Kidney (tissue), 22 donors: ENCODE measurements at places on chromosomes 1 and 21.

GRCh38 chr21:14593230-14593629 is 47.1 kb upstream of the SAMSN1 start:
- H3K27me3 ChIP-seq = no peaks in the 10 kb centered on the region
- no peaks in the 10 kb centered on the region for H3K4me1 ChIP-seq
- no peak for DNase-seq
- H3K36me3 ChIP-seq = no peaks in the 10 kb centered on the region
- H3K27ac ChIP-seq = no peak overlapping the region

DNA sequence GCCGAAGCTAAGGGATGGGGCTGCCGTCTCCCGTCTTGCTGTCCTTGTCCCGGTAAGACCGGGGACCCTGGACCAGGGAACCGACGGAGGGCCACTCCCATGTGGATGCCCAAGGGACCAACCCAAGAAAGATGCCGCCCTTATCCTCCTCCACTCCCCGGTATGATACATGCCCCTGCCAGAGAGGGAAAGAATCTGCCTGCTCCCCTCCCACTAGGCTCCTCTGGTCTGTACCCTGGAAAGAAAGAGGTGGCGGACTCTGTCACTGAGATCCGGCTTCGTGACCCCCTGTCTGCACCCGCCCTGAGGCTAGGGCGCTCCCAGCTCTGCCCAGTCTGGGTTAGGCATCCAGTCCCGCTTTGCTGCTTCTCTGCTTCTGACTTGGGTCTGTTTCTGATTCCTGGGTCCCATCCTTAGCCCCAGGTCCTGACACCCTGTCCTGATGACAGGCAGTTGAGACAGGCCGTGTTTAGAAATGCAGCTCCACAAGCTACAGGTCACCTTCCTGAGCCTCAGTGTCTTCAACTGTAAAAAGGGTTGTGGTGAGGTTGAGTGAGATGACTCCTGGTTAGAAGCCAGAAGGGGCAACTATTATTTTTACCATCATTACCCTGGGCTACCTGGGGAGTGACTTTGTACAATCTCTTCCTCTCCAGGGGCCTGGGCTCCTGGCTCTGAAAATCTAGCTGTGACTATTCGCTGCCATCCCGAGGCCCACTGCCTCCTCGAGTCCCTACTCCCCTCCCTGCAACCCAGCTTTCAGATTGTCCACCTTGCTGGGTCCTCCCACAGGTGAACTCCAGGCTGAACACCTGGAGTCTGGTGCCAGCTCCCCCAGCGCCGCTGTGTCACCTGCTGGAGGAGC is 3.7 kb downstream of the MATN1 start:
- H3K27ac ChIP-seq = no peak overlapping the region
- H3K36me3 ChIP-seq = no peaks in the 10 kb centered on the region
- DNase-seq = no peak
- H3K27me3 ChIP-seq = no peaks in the 10 kb centered on the region

DNA sequence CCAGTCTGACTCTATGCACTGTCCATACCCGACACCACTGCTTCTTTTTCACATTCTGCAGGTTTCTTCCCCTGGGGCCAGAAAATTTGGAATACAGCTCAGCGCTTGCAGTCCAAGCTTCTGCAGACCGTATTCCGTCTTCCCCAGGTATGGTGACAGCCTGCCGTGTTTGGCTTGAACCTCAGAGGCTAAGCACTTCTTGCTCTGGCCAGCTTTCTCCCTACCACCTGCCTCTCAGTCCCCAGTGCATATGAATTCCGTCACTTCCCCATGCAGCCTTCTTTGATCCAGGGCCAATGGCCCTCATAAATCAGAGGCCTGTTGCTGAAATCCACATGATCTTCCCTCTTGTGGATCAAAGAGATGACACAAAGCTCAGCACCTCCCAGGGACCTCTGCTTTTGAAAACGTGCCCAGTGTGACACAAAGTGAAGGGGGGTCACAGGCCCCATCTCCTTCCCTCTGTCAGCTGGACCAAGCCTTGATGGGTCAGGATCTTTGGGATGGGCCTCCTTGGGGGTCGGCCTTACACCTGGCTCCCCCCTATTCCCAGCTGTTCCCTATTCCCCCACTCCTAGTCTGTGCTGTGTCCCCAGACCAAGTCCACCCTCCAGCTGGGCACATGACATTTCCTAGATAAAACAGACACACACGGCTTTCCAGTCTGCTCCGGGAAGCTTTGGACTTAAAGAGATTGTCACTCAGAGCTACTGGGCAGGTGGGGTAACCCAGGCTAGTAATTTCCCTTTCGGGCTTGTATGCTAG is 66.6 kb downstream of the HMGB4 start:
- H3K36me3 ChIP-seq = no peaks in the 10 kb centered on the region
- H3K4me1 ChIP-seq = no peaks in the 10 kb centered on the region
- no peak for DNase-seq

- no peak for DNase-seq
- no peaks in the 10 kb centered on the region for H3K27me3 ChIP-seq
- H3K4me3 ChIP-seq = no peak overlapping the region
Measured at GRCh38 chr1:42414551-42415496, 34.2 kb downstream of the RIMKLA start.

GRCh38 chr1:185284116-185284515 is 32.9 kb downstream of the IVNS1ABP start:
- H3K4me3 ChIP-seq = no peak overlapping the region
- no peaks in the 10 kb centered on the region for H3K27me3 ChIP-seq

GRCh38 chr1:54376430-54377039 is 29.7 kb downstream of the SSBP3 start:
- no peak overlapping the region for H3K4me3 ChIP-seq
- no peak for DNase-seq
- H3K27ac ChIP-seq = no peak overlapping the region
- no peaks in the 10 kb centered on the region for H3K27me3 ChIP-seq

DNA sequence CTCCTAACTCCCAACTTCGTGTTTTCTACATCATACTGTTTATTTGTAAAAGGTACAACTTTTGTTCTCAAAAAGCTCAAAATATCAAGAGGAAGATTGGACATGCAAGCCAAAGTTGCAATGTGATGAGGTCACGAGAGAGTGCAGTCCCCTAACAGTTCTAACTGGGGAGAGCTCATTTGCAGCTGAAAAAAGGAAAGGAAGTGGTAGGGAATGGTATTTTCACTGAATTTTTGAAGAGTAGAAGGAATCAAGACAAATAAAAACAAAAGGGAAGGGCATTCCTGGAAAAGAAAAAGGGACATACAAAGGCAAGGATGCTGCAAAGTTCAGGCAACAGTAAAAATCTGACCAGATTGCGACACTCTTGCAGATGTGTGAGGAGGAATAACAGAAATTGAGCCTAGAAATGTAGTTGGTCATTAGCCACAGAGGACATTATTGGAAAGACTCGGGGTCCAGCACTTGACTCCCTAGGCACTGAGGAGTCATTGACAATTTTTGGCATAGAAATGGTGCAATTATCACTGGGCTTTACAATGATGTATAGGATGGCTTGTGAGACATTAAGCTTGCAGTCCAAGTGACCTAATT is 67.9 kb downstream of the TBX15 start:
- no peaks in the 10 kb centered on the region for H3K27me3 ChIP-seq
- no peaks in the 10 kb centered on the region for H3K36me3 ChIP-seq
- H3K27ac ChIP-seq = no peak overlapping the region
- DNase-seq = no peak

GRCh38 chr1:212179394-212180076 is 105.7 kb upstream of the PPP2R5A start:
- no peaks in the 10 kb centered on the region for H3K27me3 ChIP-seq
- no peaks in the 10 kb centered on the region for H3K36me3 ChIP-seq
- DNase-seq = no peak

DNA sequence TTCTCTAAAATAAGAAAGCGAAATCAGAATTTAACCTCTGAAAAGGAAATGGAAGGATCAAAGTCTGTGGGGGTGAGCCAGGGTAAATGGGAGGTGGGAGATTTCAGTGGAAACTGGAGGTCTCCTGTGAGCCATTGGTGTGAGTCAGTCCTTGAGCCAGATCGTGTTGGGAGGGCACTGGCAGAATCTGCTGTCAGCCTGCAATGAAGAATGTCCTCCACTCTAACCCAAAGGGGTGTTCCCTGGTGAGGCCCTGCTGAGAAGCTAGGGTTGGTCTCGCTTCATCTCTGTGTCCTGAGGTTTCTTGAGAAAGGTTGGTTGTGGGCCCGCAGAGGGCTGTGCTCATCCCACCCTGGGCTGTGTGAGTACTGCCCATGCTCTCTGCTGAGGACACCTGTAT is 2.4 kb downstream of the QSOX1 start:
- peaks cover 11% of the 10 kb centered on the region for H3K4me1 ChIP-seq
- no peak for DNase-seq
- H3K27ac ChIP-seq = no peak overlapping the region
- H3K27me3 ChIP-seq = no peaks in the 10 kb centered on the region
- no peaks in the 10 kb centered on the region for H3K36me3 ChIP-seq

DNA sequence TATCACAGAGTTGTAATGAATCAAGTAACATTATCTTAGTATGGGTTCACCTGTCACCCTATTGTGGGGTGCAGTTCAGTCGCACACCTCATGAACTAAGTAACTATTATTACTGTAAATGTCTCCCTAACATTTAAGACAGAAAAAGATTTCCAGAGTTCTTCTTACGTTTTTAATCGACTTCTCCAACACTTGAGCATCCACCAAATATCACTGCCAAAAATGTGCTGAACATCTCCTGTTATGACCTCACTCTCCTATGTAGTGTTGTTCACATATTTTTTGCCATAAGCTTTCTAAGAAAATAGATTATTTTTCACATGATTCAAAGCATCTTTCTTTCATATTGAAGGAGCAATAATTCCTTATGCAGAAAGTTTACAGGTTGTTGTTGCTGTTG is 1.3 kb downstream of the TTLL7 start:
- no peak for DNase-seq
- H3K4me3 ChIP-seq = no peak overlapping the region
- peaks cover 5% of the 10 kb centered on the region for H3K27me3 ChIP-seq
- no peak overlapping the region for H3K27ac ChIP-seq
- no peaks in the 10 kb centered on the region for H3K36me3 ChIP-seq

GRCh38 chr1:1175221-1176062 is 1.8 kb downstream of the TTLL10 start:
- H3K27me3 ChIP-seq = peaks cover 2% of the 10 kb centered on the region
- H3K27ac ChIP-seq = no peak overlapping the region
- no peaks in the 10 kb centered on the region for H3K4me1 ChIP-seq
- no peak overlapping the region for H3K4me3 ChIP-seq
- H3K36me3 ChIP-seq = no peaks in the 10 kb centered on the region
- DNase-seq = no peak

DNA sequence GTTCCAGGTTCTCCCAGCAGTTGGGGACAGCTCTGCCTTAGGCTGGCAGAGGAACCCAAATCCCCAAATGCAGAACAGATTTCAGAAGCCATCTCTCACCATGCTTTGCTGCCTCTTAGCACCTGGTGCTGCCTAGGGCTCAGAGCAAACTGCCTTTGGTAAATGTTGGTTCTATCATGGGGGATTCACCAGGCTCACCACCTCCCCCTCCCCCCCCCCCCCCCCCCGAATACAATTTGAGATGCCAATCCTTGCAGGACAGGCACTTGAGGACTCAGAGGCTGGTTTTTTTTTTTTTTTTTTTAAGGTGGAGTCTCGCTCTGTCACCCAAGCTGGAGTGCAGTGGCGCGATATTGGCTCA is 447 bp upstream of the PAQR6 start:
- H3K27ac ChIP-seq = no peak overlapping the region
- H3K27me3 ChIP-seq = no peaks in the 10 kb centered on the region
- no peak overlapping the region for H3K4me3 ChIP-seq
- peaks cover 4% of the 10 kb centered on the region for H3K36me3 ChIP-seq
- no peak for DNase-seq

DNA sequence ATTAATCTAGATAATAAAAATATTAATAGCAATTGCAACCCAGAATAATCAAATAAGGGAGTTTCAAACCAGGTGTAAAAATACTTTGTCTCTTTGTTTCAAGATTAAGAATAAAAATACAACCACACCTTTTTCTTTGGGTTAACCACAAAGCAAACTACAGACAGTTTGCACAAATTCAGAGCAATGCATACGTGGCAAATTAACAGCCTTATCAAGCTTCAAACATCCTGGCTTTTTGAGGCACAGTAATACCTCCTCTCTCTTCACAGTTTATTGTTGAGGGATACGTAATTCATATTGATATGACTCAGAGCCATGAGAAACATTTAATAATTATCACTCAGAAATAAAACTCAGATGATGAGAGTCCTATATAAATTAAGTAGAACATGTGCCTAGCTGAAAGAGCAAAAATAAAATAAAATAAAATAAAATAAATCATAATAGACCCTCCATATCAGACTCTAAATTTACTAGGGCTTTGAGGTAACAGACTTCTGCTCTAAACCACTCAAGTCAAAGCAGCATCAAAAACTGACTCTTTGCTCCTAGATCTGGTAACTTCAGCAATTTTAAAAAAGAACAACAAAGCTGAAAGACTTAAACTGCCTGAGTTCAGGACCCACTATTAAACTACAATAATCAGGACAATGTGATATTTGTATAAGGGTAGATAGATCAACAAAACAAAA is 11.4 kb downstream of the EDEM3 start:
- H3K4me3 ChIP-seq = no peak overlapping the region
- peaks cover 11% of the 10 kb centered on the region for H3K4me1 ChIP-seq
- no peaks in the 10 kb centered on the region for H3K36me3 ChIP-seq

- no peaks in the 10 kb centered on the region for H3K27me3 ChIP-seq
- no peak for DNase-seq
- H3K4me3 ChIP-seq = no peak overlapping the region
- no peak overlapping the region for H3K27ac ChIP-seq
- no peaks in the 10 kb centered on the region for H3K4me1 ChIP-seq
Measured at GRCh38 chr1:201454608-201455007, 14.4 kb downstream of the PHLDA3 start.

- peaks cover 45% of the 10 kb centered on the region for H3K4me1 ChIP-seq
- no peak overlapping the region for H3K4me3 ChIP-seq
- DNase-seq = no peak
- H3K36me3 ChIP-seq = peaks cover 36% of the 10 kb centered on the region
Measured at GRCh38 chr1:33009561-33009960, 27.1 kb downstream of the AK2 start.

- peak; percentile 12 for DNase-seq
- H3K27me3 ChIP-seq = no peaks in the 10 kb centered on the region
- H3K4me1 ChIP-seq = peaks cover 4% of the 10 kb centered on the region
- H3K4me3 ChIP-seq = no peak overlapping the region
- no peaks in the 10 kb centered on the region for H3K36me3 ChIP-seq
Measured at GRCh38 chr21:46027851-46028493, 46.4 kb downstream of the COL6A1 start.

DNA sequence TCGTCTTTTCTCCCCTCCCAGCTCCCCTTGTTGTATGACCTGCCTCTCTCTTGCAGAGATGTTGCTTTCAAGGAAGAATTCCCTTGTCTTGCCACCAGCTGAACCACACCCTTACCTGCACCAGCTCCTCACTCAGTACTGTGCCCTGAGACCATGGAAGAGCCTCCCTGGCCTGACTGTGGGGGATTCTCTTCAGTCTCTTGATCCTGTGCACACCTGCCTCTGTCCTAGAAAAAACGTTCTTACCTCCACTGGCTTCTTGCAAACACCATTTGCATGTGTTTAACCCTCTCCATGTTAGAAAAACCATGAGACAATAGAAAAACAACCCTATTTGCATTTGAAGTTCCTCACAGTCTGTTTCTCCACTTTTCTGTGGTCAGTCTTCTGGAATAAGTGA is 43.3 kb upstream of the FCRL4 start:
- no peaks in the 10 kb centered on the region for H3K36me3 ChIP-seq
- DNase-seq = no peak
- no peaks in the 10 kb centered on the region for H3K4me1 ChIP-seq
- no peak overlapping the region for H3K4me3 ChIP-seq

- H3K27ac ChIP-seq = no peak overlapping the region
- H3K36me3 ChIP-seq = no peaks in the 10 kb centered on the region
- no peak overlapping the region for H3K4me3 ChIP-seq
- DNase-seq = no peak
Measured at GRCh38 chr1:225612287-225612686, 40.6 kb downstream of the ENAH start.

- H3K27me3 ChIP-seq = no peaks in the 10 kb centered on the region
- no peak overlapping the region for H3K27ac ChIP-seq
- no peaks in the 10 kb centered on the region for H3K36me3 ChIP-seq
- no peak for DNase-seq
Measured at GRCh38 chr1:107804134-107804533, 160.8 kb downstream of the VAV3 start.
